H1 (cell line): ENCODE measurements at places on chromosomes 3 and 15.

DNA sequence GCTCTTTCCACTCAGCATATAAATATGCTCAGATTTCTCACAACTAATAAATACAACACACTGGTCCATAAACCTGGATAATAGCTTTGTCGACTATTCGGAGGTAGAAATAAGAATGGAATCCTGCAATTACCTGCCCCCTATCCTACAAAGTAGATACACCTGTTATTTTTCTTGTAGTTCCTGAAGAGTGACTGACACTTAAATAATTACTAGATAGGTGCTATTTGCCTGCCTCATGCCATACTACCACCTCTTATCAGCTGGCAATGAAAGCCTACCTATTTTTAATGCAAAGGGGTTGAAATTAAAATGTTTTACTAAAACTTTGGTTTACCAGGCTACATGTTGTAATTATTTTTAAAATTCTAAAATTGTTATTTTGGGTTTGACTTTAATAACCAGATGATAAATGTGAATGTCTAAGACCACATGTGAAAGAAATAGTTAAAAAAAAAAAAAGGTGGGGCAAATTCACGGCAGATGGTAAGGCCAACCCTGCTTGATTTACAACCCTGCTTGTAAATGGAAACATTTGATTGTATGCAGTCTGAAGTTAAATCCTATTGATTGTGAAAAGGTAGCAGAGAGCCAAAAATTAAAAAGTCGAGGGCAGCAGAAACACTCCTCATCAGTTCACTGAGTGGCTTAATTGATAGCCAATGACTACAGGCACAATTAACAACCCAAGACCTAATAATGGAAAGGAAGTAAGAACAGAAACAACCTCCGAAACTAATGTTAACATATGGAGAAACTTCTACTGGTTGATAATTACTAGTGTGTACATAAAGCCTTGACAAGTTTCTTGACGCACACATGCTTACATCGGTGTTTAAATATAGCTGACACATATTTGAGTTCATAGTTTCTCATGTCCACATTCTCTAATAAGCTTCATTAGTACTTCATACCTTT, 8.9 kb downstream of the PEAK1 start:
- DNase-seq = no peak

- no peak for DNase-seq
Measured at GRCh38 chr3:169286214-169286613, 377.3 kb downstream of the MECOM start.

GRCh38 chr3:159776779-159777178, 211.9 kb upstream of the IL12A start:
- DNase-seq = no peak

- no peak for DNase-seq
Measured at GRCh38 chr15:76127169-76127568, 67.4 kb downstream of the TMEM266 start.

- DNase-seq = no peak
Measured at GRCh38 chr3:120218981-120219380, 66.0 kb downstream of the GPR156 start.

DNA sequence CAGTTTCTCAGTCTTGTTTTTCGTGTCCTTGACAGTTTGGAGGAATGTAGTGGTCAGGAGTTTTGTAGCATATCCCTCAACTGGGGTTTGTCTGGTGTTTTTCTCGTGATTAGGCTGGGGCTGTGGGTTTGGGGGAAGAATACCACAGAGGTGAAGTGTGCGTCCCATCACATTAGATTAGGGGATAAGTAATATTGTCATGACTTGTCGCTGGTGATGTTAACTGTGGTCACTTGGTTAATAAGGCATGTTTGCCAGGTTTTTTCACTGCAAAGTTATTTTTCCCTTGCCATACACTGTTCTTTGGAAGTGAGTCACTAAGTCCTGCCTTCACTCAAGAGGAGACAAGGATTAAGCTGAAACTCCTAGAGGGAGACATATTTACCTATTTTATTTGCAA, 39.1 kb downstream of the PAK2 start:
- no peak for DNase-seq

DNA sequence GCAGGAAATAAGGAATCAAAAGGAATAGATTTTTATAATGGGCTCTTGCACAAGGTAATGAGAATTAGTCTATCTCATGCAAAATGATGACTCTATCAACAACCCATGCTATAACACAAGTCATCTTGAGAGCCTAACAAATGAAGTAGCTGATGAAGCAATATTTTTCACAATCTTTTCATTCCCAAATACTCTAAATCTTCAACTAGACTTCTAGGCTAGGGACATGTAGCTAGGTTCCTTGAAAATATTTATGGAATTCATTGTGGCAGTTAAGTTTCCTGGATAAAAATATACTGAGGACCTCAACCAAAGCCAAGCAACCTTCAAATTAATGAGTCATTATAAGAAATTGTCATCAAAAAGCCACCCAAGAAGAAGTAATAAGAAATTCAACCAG, 55.4 kb downstream of the DCBLD2 start:
- DNase-seq = no peak

DNA sequence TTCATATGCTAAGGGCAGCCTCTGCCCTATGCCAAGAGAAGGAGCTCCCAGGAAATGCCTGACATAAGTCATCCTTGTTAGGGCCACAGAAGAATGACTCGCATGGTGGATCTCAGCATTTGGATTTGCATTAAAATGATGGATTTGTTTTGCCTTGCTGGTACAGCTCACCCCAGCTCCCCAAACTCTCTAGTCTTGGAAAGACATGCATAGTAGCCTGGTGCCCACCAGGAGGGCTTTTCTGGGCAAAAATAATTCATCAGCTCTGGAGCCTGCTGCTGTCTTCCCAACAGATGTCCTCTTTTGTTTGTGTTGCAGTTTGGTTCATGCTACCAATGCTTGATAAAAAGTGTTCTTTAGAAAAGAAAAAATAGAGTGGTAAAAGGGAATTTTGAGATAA, 833.0 kb downstream of the AGBL1 start:
- DNase-seq = no peak

- DNase-seq = no peak
Measured at GRCh38 chr3:25456723-25457670, 28.9 kb downstream of the RARB start.

DNA sequence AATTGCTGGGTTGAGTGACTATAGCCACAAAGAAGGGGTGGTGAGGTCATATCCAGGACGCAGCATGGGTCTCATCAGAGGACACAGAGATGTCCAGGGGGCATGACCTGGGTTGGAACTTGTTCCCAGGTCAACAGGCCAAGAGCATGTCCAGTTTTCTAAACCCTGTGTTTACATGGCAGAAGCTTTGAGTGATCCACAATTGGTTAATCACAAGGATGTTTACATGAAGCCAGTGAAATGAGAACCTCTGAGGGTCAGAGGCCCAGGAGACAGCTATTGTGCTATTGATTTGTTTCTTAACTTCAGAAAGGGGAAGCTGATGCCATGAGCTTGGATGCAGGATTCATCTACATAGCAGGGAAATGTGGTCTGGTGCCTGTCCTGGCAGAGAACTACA, 42.2 kb upstream of the TOPBP1 start:
- no peak for DNase-seq

DNA sequence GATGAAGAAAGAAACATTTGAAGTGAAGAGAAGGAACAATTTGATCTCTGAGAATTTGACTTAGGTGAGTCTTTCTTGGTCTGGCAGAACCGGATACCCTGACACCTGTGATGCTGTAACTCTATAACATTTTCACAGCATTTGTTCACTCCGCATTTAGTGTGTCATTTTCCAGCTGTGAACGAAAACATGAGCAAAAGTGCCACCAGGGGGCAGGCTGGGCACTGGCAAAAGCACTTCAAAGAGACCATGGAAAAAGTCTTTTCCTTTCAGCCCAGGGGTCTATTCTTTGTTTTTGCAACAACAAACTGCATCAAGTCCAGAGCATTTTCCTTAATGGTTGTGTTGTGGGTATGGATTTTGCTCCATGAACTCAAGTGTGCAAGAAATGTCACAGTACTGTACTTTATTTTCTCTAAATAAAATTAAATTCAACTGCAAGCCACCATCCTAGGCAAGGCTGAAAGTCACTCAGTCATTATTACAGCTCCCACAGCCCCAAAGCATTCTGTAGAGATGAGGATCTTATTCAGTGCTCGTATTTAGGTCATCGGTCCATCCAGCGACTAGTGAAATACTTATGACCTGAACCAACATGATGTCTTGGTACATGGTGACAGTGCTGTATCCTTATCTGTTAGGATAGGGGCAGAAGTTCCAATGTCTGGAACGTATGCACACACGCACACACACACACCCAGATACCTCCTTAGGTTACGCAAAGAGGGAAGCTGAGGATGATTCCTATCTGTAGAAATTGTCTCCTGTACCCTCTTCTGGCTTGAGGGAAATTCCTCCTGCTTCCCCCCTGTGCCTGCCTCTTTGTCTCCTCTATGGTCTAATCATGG, 125.5 kb downstream of the GADL1 start:
- no peak for DNase-seq

GRCh38 chr3:60434950-60435349, 816.3 kb downstream of the FHIT start:
- DNase-seq = no peak

DNA sequence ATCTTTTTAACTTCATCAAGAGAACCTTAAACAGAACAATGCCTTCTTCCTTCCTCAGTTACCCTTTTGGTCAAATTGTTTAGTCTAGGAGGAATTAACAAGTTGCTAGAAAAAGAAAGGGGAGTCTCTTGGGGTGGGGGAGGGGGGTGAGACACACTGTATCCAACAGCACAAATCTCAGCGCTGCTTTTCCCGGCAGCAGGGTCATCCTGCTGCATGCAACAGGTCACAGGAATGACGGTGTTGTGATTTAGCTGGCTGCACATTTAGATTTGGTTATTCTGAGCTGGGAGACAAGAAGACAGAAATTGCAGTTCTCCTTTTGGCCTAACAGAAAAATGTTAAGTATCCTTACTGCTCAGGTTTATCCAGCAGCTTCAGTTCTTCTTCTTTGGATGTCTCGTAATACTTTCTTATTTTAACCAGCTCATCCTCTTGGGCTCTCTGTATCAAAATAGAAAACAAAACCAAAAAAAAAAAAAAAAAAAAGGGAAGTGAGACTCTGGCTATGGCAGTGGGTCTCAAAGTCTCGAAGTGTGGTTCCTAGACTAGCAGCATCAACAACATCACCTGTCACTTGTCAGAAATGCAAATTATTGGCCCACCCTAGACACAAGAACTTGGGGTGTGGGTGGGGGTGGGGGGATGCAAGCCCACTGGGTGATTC, 190.5 kb downstream of the GREM1 start:
- no peak for DNase-seq

DNA sequence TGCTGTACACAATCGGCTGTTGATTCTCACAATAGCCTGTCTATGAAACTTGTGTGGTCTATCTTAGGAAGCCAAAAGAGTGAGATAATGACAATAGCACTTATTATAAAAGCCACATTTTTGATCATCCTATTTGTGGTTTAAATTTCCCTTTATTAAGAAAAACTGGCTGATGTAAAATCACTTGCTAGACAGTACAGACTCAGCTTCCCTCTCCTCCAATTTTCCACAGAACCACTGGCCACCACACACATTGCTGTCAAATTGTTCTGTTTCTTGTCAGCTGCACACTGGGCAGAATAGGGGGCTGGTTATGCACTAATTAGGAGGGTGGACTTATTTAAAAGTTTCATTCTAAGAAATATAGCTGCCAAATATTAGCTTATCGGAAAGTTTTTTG, 425.9 kb downstream of the EPHA3 start:
- no peak for DNase-seq

DNA sequence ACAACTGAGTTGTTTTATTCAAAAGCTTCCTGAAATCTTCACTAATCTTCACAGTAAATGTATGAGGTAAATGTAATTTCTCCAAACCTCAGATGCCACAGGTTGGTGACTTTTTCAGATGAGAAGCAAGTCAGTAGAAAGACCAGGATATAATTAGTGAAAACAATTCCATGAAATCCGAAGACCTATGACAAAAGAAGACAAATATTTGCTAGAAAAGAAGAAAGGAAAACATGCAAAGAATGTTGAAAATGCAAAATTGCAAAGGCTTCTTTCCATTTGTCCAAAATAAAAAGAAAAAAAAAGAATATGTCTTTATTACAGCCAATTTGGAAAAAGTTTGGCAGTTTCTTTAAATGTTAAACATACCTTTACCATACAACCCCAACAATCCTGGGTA, 88.3 kb upstream of the MYRIP start:
- DNase-seq = no peak

GRCh38 chr3:16658004-16658924, 53.0 kb upstream of the DAZL start:
- DNase-seq = no peak

- DNase-seq = no peak
Measured at GRCh38 chr15:98381446-98381845, 266.9 kb upstream of the IGF1R start.

GRCh38 chr3:2765002-2765579, 345.1 kb downstream of the IL5RA start:
- no peak for DNase-seq

- no peak for DNase-seq
Measured at GRCh38 chr3:143151004-143151731, 31.6 kb downstream of the CHST2 start.

DNA sequence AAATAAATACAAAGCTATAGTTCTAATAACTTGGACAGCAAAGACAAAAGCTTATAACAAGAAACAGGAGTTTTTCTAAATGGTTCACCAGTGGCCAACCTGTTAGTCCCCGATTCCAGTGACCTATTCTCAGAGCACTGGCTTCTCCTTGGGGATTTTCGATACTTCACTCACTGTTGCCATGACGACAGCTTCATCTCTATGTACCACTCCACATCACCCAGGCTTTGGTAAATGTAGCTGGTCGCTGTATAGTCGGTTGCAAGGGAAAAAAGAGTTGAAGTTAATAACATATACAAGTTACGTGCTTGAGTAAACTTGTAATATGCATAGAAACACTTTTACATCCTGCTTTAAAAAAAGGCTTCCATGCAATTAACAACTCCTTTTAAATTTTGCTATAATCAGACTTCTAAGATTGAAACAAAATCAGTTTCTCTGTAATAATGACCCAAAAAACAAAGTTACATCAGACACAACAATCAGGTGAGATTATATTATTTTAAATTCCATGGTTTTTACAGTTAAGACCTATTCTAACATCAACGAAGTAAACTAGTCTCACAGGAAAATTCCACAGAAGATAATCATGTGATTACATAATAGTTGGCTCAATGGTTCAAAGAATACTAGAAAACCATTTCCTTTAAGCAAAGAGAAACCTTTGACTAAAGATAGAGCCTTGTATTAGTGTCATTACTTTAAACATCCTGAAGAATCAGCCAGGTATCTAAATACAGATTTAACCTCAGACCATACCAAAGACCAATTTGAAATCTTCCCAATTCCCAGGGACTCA, 2.9 kb downstream of the CCNL1 start:
- DNase-seq = no peak

DNA sequence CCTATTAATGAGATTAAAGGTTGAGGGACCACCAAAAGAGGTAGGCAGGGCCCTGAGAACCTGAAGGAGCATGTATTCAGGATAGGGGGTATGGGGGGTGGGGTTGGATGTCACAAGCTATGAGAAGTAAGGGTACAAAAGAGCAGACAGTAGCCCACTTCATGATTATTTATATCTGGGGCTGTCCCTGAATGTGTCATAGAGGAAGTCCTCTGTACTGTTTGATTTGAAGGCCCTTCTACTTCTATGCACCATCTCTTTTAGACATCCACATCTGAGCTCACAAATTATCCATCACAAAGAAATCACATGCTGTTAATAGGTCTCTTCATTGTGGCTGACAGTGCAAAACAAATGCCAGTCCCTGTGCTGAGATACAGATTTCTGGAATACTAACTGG, 68.6 kb downstream of the FHIT start:
- no peak for DNase-seq
